ENCODE measurements at places on chromosomes 3 and 15.
A peak's percentile ranks its signal among the peaks of the same experiment; 100 is the strongest.

GRCh38 chr3:111926266-111926676 is 52.6 kb upstream of the ABHD10 start:
- DNase-seq = no peak
- no peaks in the 10 kb centered on the region for H3K27me3 ChIP-seq
- no peak overlapping the region for H3K27ac ChIP-seq

DNA sequence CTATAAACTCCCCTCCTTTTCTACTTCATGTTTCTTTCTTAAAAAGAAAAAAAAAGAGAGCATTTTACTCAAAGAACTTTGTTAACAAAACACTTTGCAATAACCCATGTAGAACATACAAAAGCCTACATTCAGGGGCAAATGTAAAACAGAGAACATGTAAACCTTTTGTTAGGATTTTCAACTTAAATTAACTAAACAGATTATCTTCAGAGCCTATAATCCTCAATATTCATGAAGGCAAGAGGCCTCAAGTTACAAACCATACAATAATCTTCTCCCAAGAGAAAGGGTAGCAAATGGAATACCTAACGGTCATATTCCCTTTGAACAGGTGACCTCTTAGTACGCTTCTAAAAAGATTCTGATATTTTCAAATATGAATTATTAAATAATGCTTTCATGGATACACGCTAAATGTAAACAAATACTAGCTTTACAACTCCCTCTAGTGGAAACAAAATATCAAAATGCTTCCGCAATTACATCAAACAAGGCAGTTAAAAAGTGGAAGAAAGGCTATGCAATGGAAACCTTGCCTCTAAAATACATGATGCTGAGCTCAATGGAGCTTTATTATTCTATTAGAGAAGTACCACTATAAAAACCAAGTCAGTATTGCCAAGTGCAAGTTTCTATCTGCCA is 9.9 kb downstream of the CEP152 start:
- H3K36me3 ChIP-seq = no peaks in the 10 kb centered on the region
- no peak for DNase-seq
- H3K27me3 ChIP-seq = no peaks in the 10 kb centered on the region
- H3K4me3 ChIP-seq = no peak overlapping the region

DNA sequence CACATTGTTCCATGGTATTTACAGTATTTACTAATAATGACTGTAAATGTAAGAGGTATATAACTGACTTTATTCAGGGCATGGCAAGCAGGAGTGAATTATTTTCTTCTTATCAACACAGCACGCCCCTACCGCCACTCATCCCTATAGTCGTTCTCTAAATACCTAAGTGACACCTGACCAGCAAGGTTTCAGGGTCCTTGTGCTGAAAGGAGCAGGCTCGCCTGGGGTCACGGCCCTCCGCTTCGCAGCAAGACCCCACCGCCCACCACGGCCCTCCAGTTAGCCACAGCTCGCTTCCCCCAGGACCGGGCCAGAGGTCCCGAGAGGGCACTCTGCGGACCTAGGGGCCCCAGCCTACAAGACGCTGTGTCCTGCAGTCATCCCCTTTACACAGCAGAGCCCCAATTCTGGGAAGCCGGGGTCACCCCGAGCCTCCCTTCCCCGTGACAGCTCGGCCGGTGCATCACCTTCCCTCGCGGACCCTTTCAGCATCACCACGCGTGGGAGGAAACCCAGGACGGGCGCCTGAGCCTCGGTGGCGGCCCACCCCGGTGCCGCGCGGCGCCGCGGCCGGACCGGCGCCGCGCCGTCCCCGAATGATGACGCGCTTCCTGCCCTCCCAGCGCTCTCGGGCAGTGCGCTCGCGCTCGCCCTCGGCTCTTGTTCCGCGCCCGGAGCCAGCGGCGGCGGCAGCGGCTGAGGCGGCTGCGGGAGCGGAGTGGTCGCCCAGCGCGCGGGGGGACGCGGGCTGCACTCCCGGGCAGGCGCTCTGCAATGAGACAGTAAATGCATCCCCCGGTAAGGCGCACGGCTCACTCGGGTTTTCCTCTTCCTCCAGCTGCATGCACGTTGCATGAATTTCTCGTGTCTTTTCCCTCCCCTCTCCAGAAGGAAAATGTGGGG is 225.1 kb upstream of the C2CD4B start:
- H3K27me3 ChIP-seq = no peaks in the 10 kb centered on the region
- peak within 1 kb of the TSS; percentile 83 for H3K27ac ChIP-seq
- peaks cover 31% of the 10 kb centered on the region for H3K4me1 ChIP-seq
- H3K36me3 ChIP-seq = no peaks in the 10 kb centered on the region
- peak within 1 kb of the TSS; percentile 98 for H3K4me3 ChIP-seq

GRCh38 chr3:4720316-4721075 is 227.3 kb downstream of the ITPR1 start:
- peaks cover 5% of the 10 kb centered on the region for H3K36me3 ChIP-seq
- DNase-seq = no peak
- no peaks in the 10 kb centered on the region for H3K27me3 ChIP-seq
- peak overlapping the region; percentile 35 for H3K27ac ChIP-seq
- peaks cover 50% of the 10 kb centered on the region for H3K4me1 ChIP-seq

DNA sequence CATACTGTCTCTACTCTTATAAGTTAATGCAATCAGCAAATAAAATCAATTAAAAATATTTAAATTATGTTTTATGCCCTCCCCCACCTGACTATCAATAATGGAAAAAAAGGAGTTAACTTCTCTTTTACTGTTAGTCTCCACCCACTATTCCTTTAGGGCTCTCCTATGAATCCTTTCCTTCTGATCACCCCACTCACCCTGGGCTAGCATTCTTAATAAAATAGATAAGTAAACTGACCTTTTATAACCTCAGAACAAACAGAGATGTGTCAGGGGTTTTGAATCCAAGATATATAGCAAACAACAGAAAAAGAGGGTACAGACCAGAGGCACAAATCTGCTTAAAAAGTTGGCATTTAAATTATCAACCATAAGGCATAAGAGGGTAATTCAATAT is 116.1 kb upstream of the PLXND1 start:
- no peak overlapping the region for H3K27ac ChIP-seq
- no peak overlapping the region for H3K4me3 ChIP-seq
- H3K36me3 ChIP-seq = no peaks in the 10 kb centered on the region

GRCh38 chr15:97235611-97235985 is 724.9 kb upstream of the ARRDC4 start:
- DNase-seq = no peak
- no peaks in the 10 kb centered on the region for H3K27me3 ChIP-seq
- no peaks in the 10 kb centered on the region for H3K4me1 ChIP-seq
- no peak overlapping the region for H3K27ac ChIP-seq
- H3K4me3 ChIP-seq = no peak overlapping the region

- no peak for DNase-seq
- no peak overlapping the region for H3K4me3 ChIP-seq
- H3K36me3 ChIP-seq = no peaks in the 10 kb centered on the region
- no peaks in the 10 kb centered on the region for H3K27me3 ChIP-seq
- H3K4me1 ChIP-seq = no peaks in the 10 kb centered on the region
- H3K27ac ChIP-seq = no peak overlapping the region
These were observed 142.9 kb downstream of the CADPS start for GRCh38 chr3:62732183-62732904.

- no peak overlapping the region for H3K27ac ChIP-seq
- H3K4me1 ChIP-seq = peaks cover 5% of the 10 kb centered on the region
- no peak for DNase-seq
- H3K27me3 ChIP-seq = no peaks in the 10 kb centered on the region
- no peak overlapping the region for H3K4me3 ChIP-seq
These were observed 7.9 kb upstream of the RPP14 start for GRCh38 chr3:58298190-58298589.

DNA sequence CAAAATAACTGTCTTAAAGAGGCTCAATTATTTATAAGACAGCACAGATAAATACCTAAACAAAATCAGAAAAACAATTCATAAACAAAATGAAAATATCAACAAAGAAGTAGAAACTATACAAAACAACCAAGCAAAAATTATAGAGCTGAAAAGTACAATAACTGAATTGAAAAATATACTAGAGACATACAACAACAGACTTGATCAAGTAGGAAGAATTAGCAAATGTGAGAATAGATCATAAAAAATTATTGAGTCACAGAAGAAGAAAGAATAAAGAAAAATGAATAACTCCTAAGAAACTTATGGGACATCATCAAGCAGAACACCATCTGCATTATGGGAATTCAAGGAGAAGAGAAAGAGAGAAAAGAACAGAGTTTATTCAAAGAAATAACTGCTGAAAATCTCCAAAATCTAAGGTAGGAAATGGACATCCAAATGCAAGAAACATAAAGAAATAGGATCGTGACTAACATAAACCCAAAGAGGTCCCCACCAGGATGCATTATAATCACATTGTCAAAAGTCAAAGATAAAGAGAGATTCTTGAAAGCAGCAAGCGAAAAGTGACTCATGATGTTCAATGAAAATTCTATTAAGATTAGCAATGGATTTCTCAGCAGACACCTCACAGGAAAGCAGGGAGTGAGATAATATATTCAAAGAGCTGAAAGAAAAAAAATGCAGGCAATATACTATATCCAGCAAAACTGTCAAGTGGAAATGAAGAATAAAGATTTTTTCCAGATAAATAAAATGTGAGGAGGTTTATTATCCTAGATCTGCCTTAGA is 85.9 kb downstream of the DCLK3 start:
- H3K4me3 ChIP-seq = no peak overlapping the region
- H3K27me3 ChIP-seq = no peaks in the 10 kb centered on the region
- H3K36me3 ChIP-seq = no peaks in the 10 kb centered on the region
- no peak overlapping the region for H3K27ac ChIP-seq
- no peak for DNase-seq
- no peaks in the 10 kb centered on the region for H3K4me1 ChIP-seq

- H3K4me3 ChIP-seq = no peak overlapping the region
- no peaks in the 10 kb centered on the region for H3K36me3 ChIP-seq
- no peaks in the 10 kb centered on the region for H3K27me3 ChIP-seq
- H3K4me1 ChIP-seq = peaks cover 2% of the 10 kb centered on the region
These were observed 18.3 kb upstream of the EHD4 start for GRCh38 chr15:41990691-41991090.

DNA sequence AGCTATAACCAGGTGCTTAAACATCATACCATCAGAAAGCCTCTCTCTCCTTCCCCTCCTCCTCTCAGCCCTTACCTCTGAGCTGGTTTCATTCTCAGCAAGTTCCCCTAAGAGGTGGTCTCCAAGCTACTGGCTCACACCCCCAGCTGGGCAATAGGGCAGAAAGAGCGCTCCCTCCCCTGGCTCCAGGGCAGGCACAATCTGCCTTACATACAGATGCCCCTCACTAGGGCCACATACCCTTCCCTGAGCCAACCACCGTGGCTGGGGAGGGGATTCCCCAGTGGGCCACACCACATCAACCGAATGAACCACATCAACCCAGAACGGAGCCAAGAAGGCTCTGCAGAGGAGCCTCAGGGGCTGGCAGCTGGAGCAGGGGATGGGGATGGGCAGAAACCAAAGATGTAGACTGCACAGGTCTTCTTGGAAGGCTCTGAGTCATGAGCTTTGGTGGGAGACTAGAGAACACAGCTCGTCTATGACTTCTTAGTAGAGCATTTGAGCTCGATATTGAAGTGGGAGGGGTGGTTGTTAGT is 4.6 kb upstream of the FBLN2 start:
- peak overlapping the region; percentile 59 for H3K27ac ChIP-seq
- H3K36me3 ChIP-seq = no peaks in the 10 kb centered on the region
- peaks cover 16% of the 10 kb centered on the region for H3K4me1 ChIP-seq
- no peak for DNase-seq
- peaks cover 8% of the 10 kb centered on the region for H3K27me3 ChIP-seq

DNA sequence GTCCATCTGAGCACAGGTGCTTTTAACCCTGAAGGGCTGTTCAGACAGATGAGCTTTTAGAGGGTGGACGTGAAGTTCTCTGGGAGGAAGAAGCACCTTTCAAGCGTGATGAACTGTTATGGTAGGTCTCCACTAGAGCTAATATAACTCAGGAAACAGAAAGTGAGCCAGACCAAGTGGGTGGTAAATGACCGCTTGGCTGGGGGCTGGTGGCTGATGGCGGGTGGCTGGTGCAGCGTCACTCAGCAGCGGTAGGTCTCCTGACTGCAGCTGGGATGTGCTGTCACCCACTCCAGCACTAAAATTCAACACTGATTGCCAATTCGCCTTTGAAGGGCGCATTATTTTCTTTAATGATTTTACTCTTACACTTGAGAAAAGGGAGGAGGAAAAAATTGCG is 31.2 kb upstream of the LACTB start:
- no peak overlapping the region for H3K4me3 ChIP-seq
- no peak for DNase-seq
- no peaks in the 10 kb centered on the region for H3K27me3 ChIP-seq

DNA sequence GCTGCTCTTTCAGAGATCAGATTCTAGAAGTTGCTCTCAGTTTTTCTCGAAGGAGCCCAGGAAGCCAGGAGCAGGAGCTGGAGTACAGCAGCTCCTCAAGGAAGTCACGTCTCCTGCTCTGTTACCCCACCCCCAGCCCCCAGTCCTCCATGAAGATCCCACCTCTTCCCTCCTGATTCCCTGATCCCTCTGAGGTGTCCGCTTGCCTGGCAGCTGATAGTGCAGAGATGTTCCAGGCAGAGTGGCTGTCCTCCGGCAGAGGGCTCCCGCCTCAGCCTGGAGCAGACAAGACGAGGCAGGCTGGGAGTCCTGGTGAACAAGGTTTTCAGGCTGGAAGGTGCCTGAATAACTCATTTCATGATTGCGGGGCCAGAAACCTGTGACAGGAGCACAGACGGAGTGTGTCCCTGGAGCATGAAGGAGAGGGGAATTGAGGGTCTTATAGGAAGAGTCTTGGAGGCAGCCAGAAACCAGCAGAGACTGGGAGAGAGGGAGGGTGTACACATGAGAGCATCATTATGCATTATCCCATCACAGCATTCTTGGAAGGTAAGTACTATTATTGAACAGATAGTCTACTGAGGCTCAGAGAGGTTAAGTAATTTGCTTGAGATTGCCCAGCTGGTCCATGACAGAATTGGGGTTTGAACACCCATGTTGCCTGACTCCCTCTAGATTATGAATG is 1.2 kb downstream of the HRH1 start:
- no peaks in the 10 kb centered on the region for H3K36me3 ChIP-seq
- H3K27me3 ChIP-seq = no peaks in the 10 kb centered on the region
- H3K27ac ChIP-seq = peak overlapping the region; percentile 85
- peak overlapping the region; percentile 91 for H3K4me3 ChIP-seq
- peak; percentile 36 for DNase-seq
- H3K4me1 ChIP-seq = peaks cover 3% of the 10 kb centered on the region

- H3K4me1 ChIP-seq = no peaks in the 10 kb centered on the region
- no peaks in the 10 kb centered on the region for H3K36me3 ChIP-seq
- H3K27me3 ChIP-seq = no peaks in the 10 kb centered on the region
- H3K4me3 ChIP-seq = no peak overlapping the region
These were observed 59.8 kb downstream of the WDR76 start for GRCh38 chr15:43886558-43886957.

GRCh38 chr15:90493647-90494046 is 36.1 kb upstream of the CRTC3 start:
- H3K27ac ChIP-seq = no peak overlapping the region
- H3K27me3 ChIP-seq = no peaks in the 10 kb centered on the region
- DNase-seq = no peak
- no peak overlapping the region for H3K4me3 ChIP-seq
- H3K4me1 ChIP-seq = no peaks in the 10 kb centered on the region

- no peak overlapping the region for H3K4me3 ChIP-seq
- H3K36me3 ChIP-seq = no peaks in the 10 kb centered on the region
- H3K27ac ChIP-seq = no peak overlapping the region
- DNase-seq = no peak
- H3K4me1 ChIP-seq = no peaks in the 10 kb centered on the region
These were observed 203.8 kb upstream of the MCTP2 start for GRCh38 chr15:94027581-94027980.

All from thoracic aorta (tissue), 2 donors.